Activated CD8-positive, alpha-beta memory T cell treated with anti-CD3 and anti-CD28 coated beads for 4 hours (primary cell): ENCODE measurements at places on chromosomes 11 and 22.

DNA sequence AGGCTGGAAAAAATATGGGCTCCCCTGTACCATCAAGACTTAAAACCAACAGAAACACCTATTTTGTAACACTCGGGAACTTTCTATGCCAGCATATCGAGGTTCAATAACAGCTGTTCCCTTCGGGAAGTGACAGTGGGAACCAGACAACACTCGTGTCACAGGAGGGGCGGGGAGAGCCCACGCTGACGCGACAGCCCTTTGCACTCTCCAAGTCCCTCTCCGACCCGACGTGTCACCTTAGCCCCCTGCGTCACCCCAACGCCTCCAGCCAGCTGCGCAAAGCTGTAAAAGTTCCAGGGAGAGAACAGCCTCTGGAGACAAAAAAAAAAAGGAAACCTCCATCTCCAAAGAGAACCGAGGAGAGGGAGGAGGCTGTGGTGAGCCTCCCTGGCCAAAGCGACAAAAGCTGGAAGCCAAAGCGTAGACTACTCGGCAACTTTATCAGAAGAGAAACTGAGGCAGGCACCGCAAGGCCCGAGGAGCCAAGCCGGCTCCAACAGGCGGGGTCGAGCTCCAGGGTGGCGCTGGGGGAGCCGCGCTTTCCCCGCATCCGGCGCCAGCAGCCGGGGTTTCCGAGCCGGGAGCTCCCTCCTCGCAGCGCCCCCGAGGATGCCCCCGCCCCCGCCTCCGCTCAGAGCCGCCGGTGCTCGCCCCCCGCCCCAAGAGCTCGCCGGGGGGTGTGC is 751 bp downstream of the ARFGAP3 start:
- peak; percentile 27 for DNase-seq

DNA sequence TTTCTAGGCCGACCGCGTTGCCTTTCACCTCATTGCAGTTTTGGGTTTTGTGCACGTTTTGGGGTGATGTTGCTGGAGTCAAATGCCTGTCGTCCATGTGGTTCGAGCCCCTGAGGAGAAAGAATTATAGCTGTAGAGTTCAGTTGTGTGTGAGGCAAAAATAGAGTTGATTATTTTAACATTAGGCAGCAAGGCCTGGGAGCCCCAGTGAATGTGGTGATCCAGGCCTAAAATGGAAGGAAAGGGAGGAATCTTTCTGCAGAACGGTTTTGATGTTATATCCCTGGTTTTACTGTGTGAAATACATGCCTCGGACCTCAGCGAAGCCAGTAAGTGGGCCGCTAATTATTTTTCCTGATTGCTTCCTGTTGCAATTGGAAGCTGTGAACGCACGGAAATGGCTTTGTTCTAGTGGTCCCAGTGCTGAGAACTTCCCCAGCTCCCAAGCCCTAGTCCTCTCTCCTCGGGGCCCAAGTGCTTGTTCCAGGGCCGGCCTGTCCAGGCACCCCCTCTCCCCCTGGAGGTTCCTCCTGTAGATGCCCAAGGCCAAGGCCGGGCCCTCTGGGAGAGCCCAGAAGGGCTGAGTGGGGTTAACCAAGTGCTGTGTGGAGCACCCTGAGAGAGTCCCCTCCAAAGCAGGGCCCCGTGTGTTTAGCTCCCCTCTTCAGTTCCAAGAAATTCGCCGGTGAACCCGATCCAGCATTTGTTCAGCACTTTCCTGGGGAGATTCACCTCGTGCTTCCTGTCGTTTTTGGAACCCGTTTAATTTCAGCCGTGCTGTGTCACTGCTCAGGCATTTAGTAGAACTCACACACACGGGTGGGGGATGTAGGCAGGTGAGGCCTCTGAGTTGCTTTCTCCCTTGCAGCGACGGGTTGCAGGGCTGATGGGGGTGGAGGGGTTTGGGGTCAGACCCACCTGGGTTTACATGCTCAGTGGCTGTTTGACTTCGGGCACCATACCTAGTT is 2.1 kb downstream of the LRP5 start:
- DNase-seq, result no peak

DNA sequence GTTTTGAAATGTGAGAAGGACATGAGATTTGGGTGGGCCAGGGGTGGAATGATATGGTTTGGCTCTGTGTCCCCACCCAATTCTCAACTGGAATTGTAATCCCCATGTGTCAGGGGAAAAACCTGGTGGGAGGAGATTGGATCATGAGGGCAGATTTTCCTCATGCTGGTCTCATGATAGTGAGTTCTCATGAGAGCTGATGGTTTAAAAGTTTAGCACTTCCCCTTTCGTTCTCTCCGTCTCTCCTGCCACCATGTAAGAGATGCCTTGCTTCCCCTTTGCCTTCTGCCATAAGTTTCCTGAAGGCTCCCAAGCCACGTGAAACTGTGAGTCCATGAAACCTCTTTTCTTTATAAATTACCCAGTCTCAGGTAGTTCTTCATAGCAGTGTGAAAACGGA is 113.5 kb downstream of the FCHSD2 start:
- DNase-seq, result no peak

DNA sequence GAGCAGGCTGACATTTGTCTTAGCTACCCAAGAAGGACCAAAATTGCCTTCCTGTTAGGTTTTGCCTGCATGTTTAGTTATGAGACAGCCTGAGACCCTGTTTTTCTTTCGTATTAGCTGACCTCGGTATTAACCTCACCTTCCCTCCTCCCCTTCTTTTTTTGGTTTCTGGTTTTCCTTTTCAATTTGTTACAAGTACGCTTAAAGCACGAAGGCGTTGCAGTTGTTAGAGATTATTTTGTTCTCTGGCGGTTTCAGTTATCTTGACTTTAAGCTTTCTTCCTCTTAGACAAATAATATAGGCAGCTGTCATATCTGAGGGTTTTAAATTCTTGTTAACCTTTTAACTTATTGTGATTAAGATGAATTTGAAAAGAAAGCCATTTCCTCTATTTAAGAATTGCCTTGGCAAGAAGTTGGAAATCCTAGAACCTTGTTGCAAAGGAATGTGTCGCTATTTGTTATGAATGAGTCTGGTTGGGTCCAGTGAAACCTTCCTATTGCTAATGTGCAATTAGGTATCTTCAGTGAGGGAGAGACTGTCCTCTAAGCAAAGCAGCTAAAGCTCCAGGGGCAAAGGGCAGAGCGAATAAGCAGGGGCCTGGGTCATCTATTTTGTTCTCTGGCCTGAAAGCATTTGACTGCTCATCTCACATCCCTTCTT is 45.7 kb downstream of the PACS1 start:
- DNase-seq, result no peak

- no peak for DNase-seq
These were observed 11.2 kb downstream of the BARX2 start for GRCh38 chr11:129386795-129387397.

GRCh38 chr11:59901306-59901705 is 22.7 kb downstream of the OOSP3 start:
- no peak for DNase-seq

DNA sequence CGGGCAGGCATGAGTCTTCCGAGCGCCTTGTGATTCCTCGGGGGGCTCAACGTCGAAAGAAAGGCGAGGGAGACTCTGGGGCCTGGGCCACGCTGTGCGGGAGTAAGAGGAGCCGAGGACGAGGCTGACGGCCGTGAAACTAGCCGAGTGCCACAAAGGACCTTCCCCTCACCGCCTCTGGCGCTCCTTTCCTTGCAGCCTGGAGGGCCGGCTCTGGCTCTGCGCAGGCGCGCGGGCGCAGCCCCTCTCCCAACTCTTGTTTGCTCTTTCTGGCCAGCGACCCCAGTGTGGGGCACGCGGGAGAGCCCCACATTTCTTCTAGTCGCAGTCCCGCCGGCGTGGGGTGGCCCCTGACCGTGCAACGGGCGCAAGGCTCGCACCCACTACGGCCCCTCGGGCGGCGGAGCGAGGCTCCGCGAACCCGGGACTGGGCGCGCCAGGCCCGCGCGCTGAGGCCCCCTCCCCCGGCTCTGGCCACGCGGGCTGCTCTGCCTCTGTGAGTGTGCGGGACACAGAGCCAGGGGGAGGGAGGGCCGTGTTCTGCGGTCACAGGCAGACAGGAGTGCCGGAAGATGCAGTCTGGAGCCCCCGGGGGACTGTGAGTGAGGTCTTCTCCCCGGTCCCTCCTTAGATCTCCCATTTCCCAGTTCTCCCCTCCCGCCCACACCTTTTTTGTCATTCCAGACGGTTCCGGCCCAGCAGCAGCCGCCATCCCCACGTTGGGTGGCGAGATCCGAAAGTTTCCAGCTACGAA is 1.0 kb upstream of the TOB2 start:
- peak; percentile 23 for DNase-seq

DNA sequence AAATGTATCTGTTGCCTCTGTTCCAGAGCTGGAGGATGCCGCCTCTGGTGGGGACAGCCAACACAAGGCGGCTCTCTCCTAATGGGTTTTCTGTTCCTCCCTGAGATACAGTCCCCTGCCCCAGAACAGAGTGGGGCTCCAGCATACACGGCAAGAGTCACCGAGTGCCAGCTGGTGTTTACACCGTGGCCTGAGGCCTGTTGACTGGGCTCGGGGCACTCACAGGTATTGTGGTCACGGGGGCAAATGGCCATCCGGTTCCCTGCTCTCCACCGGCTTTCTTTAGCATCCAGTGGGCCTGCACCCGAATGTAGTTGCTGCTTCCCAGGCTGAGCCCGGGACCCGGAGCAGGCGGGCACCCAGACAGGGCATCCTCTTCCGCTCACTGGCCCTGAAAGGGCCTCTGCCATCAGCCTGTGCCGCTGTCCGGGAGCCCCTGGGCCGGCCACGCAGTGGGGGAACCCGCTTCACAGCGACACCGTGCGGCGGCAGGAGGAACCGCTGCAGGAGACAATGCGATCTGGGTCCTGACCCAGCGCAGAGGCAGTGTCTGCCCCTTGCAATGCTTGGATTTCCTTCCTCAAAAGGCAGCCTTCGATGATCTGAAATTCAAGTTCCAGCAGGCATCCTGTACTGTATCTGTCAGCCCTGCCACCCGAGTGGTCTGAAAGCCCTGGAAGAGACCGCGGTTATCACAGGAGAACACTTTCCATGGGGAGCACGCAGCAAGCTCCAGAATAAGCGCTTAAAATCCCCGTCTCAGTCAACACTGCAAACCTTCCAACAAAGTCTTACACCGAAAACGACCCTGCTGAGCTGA is 859 bp upstream of the KRTAP5-5 start:
- peak; percentile 28 for DNase-seq

DNA sequence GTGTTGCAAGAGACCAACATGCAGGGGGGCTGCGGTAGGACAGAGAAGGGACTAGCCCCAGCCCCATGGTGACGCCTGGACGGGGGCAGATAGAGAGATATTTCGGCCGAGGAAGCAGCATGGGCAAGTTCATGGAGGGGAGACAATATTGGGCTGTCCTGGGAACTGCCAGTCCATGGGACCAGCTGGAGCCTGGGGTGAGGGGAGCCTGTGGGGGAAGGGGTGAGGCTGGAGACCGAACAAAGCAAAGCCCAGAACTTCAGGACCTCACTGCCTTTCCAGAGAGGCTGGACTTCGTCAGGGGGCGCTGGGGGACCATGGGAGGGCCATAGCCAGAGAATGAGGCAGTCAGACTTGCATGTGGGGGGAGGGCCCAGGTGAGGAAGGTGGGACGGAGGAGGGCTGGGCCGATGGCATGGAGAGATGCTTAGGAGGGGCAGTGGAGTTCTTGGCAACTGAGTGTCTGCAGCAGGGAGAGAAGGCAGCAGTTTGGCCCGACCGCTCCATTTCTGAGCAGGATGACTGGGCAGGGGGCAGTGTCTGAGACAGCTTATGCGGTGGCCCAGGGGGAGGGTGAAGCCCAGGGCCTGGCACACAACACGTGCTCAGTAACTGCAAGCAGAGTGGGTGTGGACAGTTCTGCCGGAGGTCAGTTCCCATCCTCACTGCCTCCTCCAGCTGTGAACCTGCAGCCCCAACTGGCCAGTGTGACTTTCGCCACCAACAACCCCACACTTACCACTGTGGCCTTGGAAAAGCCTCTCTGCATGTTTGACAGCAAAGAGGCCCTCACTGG is 712 bp downstream of the UPK3A start:
- no peak for DNase-seq

- DNase-seq, result no peak
These were observed 61.3 kb downstream of the RTL6 start for GRCh38 chr22:44436736-44437135.

GRCh38 chr11:21704539-21704938 is 488.3 kb upstream of the ANO5 start:
- DNase-seq, result no peak

DNA sequence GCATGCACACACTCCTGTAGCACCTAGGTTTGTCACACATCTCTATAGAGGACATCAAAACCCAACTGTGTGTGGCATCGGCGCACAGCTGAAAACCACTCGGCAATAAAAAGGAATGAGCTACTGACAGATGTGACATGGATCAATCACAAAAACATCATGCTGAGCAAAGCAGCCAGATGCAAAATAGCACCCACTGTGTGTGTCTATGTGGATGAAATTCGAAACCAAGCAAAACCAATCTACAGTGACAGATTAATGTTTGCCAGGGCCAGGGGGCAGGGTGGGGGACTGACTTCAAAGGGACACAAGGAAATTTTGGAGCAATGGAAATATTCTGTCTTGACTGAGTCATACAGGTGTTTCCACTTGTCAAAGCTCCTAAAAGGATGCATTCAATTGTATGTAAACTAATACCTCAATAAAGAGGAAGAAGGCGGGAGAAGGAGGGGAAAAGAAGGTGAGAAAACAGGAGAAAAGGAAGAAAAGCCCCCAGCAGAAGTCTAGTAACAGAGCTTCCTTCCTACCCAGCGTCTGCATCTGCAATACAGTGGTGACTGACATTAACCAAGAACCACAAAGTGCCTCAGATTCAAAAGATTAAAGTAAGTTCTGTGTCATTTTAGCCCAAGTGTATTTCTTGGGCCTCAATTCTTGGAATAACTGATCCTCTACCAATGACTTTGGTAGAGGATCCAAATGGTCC is 49.8 kb downstream of the PACSIN2 start:
- DNase-seq, result no peak

GRCh38 chr22:29715240-29715639 is 4.6 kb upstream of the CABP7 start:
- DNase-seq, result no peak

- no peak for DNase-seq
These were observed 22.8 kb downstream of the SLC5A4 start for GRCh38 chr22:32232191-32232830.

- DNase-seq, result no peak
These were observed 935.7 kb downstream of the BRD1 start for GRCh38 chr22:48891688-48892577.

DNA sequence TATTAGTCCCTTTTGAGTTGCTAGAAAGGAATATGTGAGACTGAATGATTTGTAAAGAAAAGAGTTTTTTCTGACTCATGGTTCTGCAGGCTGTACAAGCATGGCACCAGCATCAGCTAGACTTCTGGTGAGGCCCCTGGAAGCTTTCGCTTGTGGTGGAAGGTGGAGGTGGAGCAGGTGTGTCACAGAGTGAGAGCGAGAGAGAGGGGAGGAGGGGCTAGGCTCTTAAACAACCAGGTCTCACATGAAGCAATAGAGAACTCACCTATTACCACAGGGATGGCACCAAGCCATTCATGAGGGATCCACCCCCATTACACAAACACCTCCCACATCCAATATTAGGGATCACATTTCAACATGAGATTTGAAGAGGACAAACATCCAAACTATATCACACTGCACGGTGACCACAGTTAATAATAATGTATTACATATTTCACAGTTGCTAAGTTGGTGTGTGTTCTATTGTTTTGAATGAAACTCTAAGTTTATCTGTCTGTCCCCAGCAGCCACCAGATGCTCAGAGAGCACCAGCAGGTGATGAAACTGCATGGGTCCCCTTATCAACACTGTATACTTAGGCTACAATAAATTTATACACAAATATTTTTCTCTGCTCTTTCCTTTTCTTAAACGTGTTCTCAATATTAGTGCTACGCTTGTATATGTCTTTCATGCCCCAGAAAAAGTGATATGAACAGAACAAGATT is 14.1 kb downstream of the ZFP91 start:
- DNase-seq, result peak; percentile 26

- no peak for DNase-seq
These were observed 4.9 kb upstream of the TTLL1 start for GRCh38 chr22:43094085-43094484.
